ENCODE measurements at places on chromosomes 12 and 14.

DNA sequence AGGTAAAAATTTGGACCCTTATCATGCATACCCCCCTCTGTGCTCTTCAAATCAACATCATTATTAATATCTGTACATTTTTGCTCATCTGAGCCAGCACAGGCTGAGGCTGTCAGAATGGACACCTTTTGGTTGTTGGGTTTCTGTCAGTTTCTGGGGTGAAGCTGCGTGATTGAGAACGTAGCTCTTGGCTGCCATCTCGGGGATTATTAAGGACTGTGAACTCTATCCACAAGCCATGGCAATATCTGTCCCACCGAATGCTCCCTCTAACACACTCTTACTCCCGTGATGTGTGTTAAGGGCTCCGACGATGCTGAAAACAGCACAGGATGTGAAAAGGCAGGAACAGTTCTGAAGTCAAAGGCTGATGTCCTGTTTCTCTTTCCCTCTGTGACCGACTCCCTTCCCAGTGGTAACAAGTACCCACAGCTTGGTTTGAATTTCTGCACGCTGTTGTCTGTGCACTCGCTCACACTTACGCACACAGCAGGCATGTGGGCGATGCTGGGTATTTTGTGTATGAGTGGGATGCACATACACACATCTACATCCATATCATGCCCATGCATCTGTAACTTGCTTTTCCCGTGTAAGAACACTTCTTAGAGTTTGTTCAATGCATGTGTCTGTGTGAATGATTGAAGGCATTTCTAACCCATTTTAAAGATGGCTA is 405.6 kb downstream of the TMEM121 start:
- DNase-seq = no peak

DNA sequence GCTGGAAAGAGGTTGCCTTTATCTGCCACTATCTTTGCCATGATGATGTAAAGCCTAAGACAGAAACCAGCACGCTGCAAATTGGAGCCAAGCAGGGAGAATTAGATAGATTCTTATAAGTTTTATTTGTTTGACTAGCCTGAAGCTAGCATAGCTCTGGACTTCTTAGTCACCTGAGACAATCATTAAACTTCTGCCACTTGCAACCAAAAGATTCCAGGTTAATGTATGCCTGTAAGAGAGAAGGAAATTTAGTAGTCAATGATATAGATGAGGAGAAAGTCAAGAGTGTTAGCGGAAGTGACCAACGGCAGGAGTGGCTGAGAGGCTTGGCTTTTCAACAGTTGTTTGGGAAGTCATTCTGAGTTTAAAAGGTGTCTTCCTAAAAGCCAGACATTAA is 1106.6 kb downstream of the VRK1 start:
- DNase-seq = no peak

GRCh38 chr14:76131071-76131965 is 20.4 kb upstream of the GPATCH2L start:
- no peak for DNase-seq

DNA sequence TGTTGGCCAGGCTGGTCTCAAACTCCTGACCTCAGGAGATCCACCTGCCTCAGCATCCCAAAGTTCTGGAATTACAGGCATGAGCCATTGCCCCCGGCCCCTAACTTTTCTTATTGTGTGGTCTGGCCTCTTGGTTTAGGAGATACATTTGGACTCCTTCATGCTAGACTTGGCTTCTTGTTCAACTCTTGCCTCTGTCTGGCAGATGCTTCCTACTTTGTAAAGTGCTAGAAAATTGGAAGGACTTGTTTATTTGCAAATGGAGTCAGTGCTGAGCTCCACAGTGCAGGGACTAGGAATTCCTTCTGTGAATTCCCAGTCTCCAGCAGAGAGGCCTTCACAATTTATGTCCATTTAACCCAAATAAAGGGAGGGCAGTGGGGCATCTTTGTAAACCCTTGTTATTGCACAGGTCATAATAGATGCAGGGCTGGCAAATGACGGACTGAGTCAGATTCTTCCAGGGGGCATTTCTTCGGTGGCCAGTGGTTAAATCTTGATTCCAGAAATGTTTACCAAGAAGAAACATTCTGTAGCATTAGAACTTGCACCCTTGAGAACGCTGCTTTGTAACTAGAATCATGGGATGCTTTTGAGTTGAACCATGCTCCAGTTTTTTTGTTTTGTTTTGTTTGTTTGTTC is 73.8 kb upstream of the TBX3 start:
- no peak for DNase-seq

GRCh38 chr12:94433744-94434143 is 25.9 kb downstream of the CEP83 start:
- no peak for DNase-seq

DNA sequence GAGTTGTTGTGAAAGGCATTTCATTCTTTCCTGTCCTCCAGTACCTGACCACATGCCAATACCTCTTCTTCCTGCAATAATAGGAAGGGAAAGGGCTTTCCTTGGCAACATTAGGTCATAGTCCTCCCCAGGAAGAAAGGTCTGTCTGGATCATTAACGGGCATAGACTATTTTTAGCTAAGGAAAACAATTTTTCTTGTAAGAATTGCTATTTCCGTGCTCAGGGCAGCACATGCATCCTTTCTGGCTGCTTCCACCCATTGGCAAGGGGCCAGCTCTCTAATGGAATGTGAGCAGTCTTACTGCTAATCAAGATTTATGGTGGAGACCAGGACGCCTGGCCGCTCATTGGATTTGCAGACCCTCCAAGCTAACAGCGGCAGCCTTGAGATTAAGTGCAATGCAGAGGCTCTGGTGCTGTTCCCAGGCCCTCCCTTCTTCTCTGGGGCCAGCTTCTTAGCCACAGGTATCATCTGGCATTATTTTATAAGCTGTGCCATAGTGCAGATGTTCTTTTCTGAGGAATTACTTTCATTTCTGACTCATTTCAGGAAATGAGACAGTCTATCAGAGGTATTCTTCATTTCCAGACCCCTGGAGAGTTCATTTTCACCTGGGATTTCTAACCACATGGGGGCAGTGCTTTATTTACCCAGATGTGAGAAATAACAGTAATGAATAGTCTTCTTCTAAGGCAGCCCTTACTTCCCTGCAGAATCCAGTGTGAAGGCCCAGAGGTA is 52.9 kb downstream of the ANO6 start:
- DNase-seq = no peak

- DNase-seq = no peak
Observed at GRCh38 chr14:80378084-80378690, 166.9 kb upstream of the DIO2 start.

- DNase-seq = no peak
Observed at GRCh38 chr14:69318901-69319475, 59.0 kb downstream of the GALNT16 start.

- no peak for DNase-seq
Observed at GRCh38 chr14:64702493-64703394, 1.5 kb upstream of the PLEKHG3 start.

GRCh38 chr12:13443498-13443897 is 247.0 kb downstream of the EMP1 start:
- DNase-seq = no peak

DNA sequence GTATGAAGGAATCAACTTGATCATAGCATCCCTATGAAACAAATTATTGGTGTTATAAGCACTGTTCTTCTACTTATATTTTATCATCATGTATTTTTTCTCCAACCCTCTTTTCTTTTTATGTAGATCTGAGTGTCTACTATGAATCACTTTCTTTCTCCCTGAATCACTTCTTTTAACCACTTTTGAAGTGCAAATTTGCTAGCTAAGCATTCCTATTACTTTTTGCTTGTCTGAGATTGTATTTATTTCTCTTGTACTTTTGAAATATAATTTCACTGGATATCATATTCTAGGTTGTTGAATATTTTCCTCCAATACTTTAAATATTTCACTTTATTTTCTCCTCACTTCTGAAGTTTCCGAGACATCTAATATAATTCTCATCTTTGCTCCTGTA is 1282.3 kb upstream of the FLRT2 start:
- no peak for DNase-seq

DNA sequence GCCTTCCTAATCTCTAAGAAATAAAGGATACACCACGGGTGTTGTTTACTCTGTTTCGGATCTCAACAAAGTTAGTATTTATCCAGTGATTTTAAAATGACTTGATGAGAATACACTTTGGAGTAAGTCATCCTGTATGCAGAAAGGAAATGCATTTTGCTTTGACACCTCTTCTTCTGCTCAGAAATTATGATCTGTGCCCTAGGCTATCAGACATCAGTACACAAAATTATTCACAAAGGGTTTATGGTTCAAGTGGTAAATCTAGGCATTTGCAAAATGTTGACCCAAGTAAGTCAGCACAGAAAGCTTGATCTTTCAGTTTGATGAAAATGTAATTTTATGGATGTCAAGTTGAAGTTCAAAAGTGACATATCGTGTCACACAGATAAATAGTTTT is 248.5 kb downstream of the ATP23 start:
- no peak for DNase-seq

DNA sequence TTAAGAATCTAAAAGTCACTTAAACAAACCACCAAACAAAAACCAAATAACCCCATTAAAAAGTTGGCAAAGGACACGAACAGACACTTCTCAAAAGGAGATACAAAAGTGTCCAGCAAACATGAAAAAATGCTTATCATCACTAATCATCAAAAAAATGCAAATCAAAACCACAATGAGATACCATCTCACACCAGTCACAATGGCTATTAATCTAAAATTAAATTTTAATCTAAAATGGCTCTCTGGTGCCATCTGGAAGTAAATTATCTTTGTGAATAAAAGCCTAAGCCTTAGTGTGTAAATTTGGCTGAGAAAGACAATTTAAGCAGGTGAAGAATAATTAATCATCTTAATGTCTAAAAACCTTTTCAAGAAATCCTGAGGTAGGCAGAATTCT is 204.5 kb upstream of the PPFIA2 start:
- no peak for DNase-seq

Measured in activated CD4-positive, alpha-beta T cell treated with anti-CD3 and anti-CD28 coated beads for 24 hours (primary cell).